ENCODE measurements at places on chromosomes 7 and 10.

- DNase-seq: no peak
These were observed 26.3 kb downstream of the ENTPD7 start for GRCh38 chr10:99685597-99685967.

GRCh38 chr7:101563198-101563901 is 65.7 kb downstream of the MYL10 start:
- no peak for DNase-seq

DNA sequence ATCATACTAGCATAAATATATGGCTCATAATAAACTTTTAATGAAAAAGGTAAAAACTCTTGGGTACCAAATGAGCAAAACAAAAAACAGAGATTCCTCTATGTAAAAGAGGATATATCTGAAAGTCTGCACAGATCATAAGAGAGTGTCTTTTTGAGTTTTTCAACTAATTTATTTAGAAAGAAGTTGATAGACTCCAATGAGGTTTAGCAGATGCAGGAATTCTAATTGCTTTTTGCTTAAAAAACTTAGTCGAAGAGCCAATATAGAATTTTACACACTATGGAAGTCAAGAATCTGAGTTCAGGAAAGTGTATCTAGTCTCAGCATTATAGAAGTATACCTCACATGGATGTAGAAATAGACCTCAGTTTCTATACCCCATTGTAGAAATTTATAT is 3.4 kb upstream of the MLLT10 start:
- no peak for DNase-seq

DNA sequence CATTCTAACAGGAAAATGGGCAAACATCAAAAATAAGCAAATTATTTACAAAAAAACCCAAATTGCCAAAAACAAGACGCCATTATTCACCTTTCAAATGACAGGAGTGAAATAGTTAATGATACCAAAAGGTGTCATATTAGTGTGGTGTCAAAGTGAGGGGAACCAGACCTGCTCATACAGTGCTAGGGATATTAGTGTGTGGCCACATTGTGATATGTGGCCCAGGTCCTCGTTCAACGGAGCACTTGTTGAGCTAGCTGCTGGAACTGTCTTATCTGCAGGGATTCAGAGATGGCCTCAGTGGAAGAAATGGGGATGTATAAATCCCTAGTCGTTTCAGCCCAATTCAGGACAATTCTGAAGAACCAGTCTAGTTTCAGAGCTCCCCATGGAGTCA is 41.2 kb downstream of the GPR85 start:
- DNase-seq: no peak

DNA sequence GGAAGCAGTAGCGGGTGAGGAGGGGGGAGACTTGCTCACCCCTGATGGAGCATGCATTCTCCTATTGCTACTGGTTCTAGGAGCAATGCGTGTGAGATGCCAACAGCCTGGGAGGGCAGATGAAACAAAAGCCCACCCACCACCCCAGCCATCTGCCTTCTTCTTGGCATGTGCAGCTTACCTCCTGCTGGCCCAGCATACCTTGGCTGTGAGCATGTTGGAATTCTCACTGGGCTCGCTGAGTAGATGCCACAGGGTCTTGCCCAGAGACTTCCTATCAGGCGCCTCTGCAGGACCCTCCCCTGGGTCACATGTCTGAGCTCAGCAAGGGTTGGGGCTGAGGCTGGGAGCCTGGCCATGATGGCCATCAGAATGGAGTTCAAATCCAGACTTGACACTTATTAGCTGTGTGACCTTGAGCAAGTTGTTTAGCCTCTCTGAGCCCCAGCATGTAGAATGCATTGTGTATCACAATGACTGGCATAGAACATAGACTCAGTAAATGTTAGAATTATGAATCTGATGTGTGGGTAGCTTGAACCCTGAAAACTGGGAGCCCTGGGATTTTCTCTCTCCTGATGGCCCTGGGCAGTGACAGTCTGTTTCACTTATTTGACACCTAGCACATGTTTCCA is 38.2 kb downstream of the CDH23 start:
- DNase-seq: no peak

GRCh38 chr7:11726001-11726793 is 105.8 kb downstream of the THSD7A start:
- DNase-seq: no peak

GRCh38 chr7:75888464-75889222 is 9.8 kb downstream of the RHBDD2 start:
- DNase-seq: no peak

- no peak for DNase-seq
These were observed 39.5 kb downstream of the DIP2C start for GRCh38 chr10:649798-650440.

- DNase-seq: no peak
These were observed 25.6 kb downstream of the ADCYAP1R1 start for GRCh38 chr7:31077484-31078362.

DNA sequence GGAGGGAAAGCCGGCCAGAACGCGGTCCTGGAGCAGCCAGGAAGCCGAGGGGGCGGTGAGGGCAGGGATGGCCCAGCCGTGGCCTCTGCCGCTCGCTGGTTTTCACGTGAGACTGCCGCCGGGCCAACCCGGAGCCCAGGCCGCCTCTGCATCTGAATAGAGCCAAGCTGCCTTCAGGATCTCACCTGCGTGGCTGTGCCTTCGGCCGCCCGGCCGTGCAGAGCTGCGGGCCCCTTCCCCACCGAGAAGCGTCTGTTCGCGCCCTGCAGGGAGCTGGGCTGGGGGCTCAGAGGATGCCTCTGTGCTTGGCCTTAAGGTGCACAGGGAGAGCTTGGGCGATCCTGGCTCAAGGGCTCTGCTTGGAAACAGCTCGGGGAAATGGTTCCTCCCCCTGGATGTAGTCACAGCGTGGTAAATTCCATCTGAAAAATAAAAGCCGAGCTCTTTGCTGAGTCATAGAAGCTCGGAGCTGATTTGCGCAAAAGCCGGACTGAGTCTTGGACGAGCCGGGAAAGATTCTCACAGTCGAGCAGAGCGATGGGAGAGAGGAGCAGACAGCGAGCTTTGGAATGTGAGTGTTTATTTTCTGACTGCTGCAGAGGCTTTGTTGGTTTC is at the start of gene JAKMIP3:
JAKMIP3 (plus strand) TSS at position 456 of the 615 bp plus-strand sequence. CDS start 38,863 bp downstream, outside the sequence.
- no peak for DNase-seq

DNA sequence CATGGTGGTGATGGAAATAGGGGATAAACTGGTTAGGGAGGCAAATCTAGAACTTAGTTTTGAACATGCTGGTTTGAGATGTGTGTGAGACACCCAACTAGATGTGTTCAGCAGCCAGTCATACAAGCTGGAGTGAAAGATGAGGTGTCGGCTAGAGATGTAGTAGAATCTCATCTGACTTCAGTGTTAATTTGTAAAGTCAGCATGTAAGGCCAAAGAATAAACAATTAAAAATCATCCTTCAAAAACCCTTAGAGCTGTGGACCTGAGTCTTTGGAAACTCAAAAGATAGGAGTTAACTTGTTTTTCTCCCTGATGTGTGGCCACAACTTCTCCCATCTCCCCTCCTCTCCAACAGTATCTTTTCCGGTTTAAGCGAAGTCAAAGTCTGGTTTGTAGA is 22.8 kb upstream of the AGK start:
- no peak for DNase-seq

DNA sequence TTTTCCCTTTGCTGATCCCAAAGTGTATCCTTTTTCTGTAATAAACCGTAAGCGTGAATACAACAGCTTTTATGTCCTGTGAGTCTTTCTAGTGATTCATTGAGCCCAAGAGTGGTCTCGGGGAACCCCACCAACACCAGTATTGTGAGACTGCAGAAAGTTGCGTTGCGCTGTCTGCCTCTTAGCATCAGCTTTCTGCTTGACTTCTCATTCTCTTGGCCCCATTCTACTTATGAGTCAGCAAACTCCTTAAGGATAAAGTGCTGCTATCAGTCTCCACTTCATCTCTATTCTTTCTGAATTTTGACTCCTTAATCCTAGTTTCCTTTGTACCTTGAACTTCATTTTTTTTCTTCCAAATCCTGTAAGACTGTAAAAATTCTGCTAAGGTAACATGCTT is 184.3 kb upstream of the MBL2 start:
- no peak for DNase-seq

DNA sequence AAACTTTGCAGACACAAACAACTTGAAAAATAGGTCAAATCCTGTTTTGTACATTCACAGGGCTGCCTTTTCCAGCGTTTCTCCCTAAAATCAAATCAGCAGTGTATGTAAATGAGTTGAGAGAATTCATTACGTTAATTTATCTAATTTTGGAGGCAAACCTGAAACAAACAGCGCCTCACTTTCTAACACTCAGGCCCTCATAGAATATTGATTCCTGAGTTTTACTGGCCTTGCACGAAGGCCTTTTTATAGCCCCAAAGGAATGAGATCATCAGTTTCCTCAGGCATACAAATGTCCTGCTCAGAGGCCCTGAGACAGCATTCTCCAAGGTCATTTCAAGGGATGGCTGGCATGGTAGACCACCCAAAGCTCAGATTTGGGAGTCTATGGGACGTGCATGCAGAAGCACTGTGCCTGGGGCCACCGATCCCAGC is 131.7 kb upstream of the CHST15 start:
- no peak for DNase-seq

DNA sequence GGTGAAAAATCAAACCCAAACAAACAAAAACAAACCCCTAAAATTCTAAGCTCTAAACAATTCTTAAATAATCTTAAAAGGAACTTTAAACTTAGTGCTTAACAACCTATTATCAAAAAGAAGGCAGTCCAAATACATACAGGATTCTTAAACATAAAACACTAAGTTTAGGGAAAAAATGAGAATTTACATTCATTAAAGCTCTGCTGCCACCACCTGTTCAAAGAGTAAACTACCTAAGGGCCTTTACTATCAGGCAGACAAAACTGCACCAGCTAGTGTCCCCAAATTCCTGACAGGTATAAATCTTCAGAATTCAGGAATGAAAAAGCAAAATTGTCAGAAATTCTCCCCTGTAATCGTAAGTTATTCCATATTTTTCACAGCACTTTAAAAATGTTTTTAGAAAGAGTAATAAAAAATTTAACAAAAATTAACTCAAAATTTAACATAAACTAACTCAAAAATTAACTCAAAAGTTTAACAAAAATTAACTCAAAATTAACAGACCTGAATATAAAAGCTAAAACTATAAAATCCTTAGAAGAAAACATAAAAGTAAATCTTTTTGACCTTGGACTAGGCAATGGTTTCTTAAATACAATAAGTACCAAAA is 55.1 kb downstream of the PDZD8 start:
- DNase-seq: peak; percentile 39

DNA sequence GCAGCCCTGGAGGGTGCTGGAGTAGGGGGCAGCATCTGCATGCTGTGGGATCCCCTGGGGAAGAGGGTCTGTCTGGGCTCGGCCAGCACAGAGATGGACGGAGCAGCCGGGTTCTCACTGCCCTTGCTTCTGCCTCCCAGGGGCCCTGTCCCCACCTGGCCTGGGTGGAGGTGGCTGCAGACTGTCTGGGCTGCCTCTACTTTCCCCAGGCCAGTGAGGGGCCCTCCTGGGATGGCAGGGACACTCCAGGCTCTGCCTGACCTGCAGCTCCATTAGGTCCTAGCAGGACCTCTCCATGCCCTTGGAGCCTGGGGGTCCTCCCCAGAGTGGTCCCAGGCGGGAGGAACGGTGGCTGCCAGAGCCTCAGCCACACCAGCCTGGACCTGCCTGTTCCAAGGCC is 63.7 kb downstream of the PWWP2B start:
- no peak for DNase-seq

GRCh38 chr10:79020605-79021004 is 48.2 kb upstream of the ZMIZ1 start:
- no peak for DNase-seq

GRCh38 chr10:69957886-69958555 is 94.6 kb upstream of the MACROH2A2 start:
- DNase-seq: peak; percentile 78

DNA sequence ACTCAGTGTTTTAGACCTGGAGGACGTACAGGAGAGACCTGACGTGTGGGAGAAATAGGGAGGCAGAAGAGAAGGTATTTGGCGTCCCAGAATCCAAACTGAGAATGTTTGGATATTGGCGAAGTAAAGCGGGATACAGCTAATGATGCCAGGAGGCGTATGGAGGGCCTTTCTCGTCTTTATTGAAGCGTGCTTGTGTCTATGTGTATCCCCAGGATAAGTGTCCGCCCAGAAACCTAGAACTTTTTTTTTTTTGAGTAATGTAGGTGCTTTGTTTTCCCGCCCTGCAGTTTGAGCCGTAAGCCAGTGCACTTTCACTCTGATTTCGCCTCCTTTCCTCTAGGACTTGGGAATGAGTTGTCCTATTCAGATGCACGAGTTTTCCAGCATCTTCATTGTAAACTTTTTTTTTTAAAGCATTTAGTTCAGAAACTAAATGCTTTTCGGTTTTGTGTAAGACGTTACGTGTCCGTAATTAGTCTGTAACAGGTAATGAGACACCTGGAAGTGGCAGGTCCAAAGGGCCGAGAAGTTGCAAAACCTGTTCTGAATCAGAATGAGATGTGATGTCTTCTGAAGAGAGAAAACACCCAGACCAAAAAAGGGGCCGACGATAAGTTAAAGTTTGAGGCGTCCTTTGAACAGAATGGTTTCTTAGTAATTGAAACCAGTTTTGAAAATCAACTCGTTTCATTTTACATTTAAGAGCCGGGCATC is 746 bp downstream of the ARL5B start:
- peak; percentile 17 for DNase-seq

DNA sequence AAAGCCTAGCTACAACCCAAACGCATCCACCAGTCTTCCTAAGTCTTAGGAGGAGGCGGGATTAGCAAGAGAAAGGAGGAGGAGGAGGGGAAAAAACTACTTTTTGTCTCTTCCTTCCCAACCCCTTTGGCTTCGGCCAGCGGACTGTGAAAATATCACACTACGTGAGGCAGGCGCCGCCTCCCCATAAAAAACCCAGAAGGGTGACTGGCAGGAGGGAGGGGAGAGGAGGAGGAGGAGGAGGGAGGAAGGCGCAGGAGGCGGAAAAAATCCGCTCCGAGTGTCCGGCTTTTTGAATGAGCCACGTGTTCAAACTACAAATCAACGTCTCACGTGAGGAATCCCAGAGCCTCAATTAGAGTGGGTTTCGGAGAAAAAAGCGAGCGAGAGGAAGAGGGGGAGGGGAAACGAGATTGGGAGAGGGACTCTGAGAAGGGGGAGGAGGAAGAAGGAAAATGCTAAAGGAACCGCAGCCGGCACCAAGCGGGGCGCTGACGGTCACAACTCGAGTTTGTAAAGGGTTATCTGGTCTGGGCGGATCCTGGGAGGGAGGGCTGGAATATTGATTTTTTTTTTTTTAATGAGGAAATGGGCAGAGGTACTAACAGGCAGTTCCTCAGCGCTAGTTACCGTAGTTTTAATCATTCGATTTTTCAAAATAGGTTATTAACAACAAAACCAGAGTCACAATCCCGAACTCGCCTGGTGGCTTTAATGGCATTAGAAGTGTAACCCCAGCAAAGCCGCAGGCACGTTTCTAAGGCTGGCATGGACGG is at the start of gene IGF2BP3:
IGF2BP3 (minus strand) TSS at position 162 of the 776 bp plus-strand sequence. CDS start 381 bp downstream, outside the sequence.
- DNase-seq: peak; percentile 60

GRCh38 chr10:89337484-89337883 is 9.7 kb downstream of the IFIT3 start:
- no peak for DNase-seq

GRCh38 chr7:50196719-50197118 is 103.7 kb upstream of the ZPBP start:
- DNase-seq: no peak

- no peak for DNase-seq
These were observed 49.7 kb downstream of the FAM241B start for GRCh38 chr10:69679736-69680135.

- no peak for DNase-seq
These were observed 623.2 kb downstream of the GATA3 start for GRCh38 chr10:8677642-8678041.

GRCh38 chr7:22728401-22729029 is 1.5 kb downstream of the IL6 start:
- DNase-seq: peak; percentile 46

- no peak for DNase-seq
These were observed 123.3 kb downstream of the TMEM26 start for GRCh38 chr10:61329854-61330253.

GRCh38 chr10:97060441-97061084 is 125.2 kb downstream of the SLIT1 start:
- DNase-seq: no peak

All from HEK293T (cell line).